Caco-2 (cell line): ENCODE measurements at places on chromosomes 1 and 21. TPM values are rescaled to one million over a fixed set of nuclear protein-coding genes. Genes with fewer than 3 reads are reported as not detected.

TNFRSF8 gene
- not detected in 2 replicates for total RNA-seq

SFN gene
- total RNA-seq = 21.4 and 22.1 TPM in 2 replicates

NBPF6 gene
- 0.57 and 0.84 TPM in 2 replicates for total RNA-seq

UBASH3A gene
- not detected in 2 replicates for total RNA-seq

AMIGO1 gene
- 1.1 and 1.5 TPM in 2 replicates for total RNA-seq

EDARADD gene
- total RNA-seq = 14.4 and 15.6 TPM in 2 replicates

FALEC gene
- 0.59 and 0.63 TPM in 2 replicates for total RNA-seq

CAMSAP2 gene
- 23.4 and 24.4 TPM in 2 replicates for total RNA-seq

RGS8 gene
- not detected in 2 replicates for total RNA-seq

FBXO2 gene
- total RNA-seq = 78.5 and 79.8 TPM in 2 replicates

PMF1 gene
- 90.2 and 95.7 TPM in 2 replicates for total RNA-seq

CD1D gene
- not detected in 2 replicates for total RNA-seq

NPR1 gene
- 1.4 and 2.0 TPM in 2 replicates for total RNA-seq

MAN1C1 gene
- total RNA-seq = 2.7 and 3.5 TPM in 2 replicates

HSPA6 gene
- total RNA-seq = 0.32 and 0.60 TPM in 2 replicates

SERPINC1 gene
- total RNA-seq = 0.65 and 0.98 TPM in 2 replicates

HOOK1 gene
- total RNA-seq = 23.0 and 25.2 TPM in 2 replicates

CFHR3 gene
- not detected in 2 replicates for total RNA-seq

CD34 gene
- total RNA-seq = not detected in 2 replicates

RHD gene
- not detected in 2 replicates for total RNA-seq

MXRA8 gene
- 4.9 and 5.0 TPM in 2 replicates for total RNA-seq

ASAP3 gene
- 10.8 and 12.1 TPM in 2 replicates for total RNA-seq

ETV3L gene
- total RNA-seq = not detected in 2 replicates

CLEC20A gene
- not detected in 2 replicates for total RNA-seq

TMEM240 gene
- 1.0 and 1.2 TPM in 2 replicates for total RNA-seq

KRTAP19-7 gene
- total RNA-seq = not detected in 2 replicates

GOLPH3L gene
- 13.3 and 14.7 TPM in 2 replicates for total RNA-seq

TMEM269 gene
- 0.58 and 0.68 TPM in 2 replicates for total RNA-seq

PDC gene
- not detected in 2 replicates for total RNA-seq

KCNJ6 gene
- not detected in 2 replicates for total RNA-seq

RIPK4 gene
- 24.1 and 25.4 TPM in 2 replicates for total RNA-seq

S100A1 gene
- 12.6 and 18.1 TPM in 2 replicates for total RNA-seq

SPRR5 gene
- total RNA-seq = not detected in 2 replicates

MAP3K7CL gene
- 8.2 and 9.9 TPM in 2 replicates for total RNA-seq

TNFAIP8L2 gene
- not detected in 2 replicates for total RNA-seq

DISP3 gene
- 0.56 and 1.1 TPM in 2 replicates for total RNA-seq

HSD3B1 gene
- total RNA-seq = 38.0 and 40.9 TPM in 2 replicates

AUNIP gene
- total RNA-seq = 12.3 and 16.8 TPM in 2 replicates

KRTAP10-6 gene
- not detected in 2 replicates for total RNA-seq

TAS1R3 gene
- total RNA-seq = 0.09 and 0.29 TPM in 2 replicates

CD1B gene
- total RNA-seq = not detected in 2 replicates

SPRR3 gene
- 0.70 and 1.0 TPM in 2 replicates for total RNA-seq

DPYD gene
- 7.0 and 7.6 TPM in 2 replicates for total RNA-seq

OLIG2 gene
- total RNA-seq = not detected in 2 replicates

LRRC53 gene
- not detected in 2 replicates for total RNA-seq
